ENCODE measurements at places on chromosomes 6 and 20.

DNA sequence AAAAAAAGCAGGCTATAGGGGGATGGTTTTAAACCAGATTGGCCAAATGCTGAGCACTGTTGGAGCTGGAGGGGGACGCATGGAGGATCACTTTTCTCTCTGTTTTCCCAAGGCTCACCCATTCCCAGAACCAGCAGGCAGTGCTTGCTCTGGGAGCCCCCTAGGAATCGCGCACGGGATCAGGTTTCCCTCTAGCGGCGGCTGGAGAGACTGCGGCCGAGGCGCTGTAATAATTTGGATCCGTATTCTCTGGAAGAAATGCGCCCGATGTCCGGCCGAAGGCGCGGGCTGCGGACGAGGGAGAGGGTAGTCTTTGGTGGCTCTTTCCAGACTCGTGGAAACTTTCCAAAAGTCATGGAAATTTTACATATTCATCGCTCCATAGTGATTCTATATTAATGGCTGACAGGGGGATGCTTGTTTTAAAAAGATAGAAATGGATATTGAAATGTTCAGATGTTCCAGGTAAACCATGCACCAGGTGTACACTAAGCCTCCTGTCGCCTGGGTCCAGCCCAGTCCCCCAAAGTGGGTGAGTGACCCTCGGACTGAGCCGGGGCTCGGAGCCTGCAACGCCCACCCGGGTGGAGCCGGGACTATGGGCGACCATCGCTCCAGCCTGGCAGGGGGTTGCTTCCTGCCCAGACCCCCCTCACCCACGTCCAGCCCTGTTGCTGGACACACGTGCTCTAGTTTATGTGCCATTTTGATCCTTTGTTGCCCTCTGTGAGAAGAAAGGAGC lies 78.7 kb upstream of the PHACTR3 start:
- peak; percentile 32 for DNase-seq

DNA sequence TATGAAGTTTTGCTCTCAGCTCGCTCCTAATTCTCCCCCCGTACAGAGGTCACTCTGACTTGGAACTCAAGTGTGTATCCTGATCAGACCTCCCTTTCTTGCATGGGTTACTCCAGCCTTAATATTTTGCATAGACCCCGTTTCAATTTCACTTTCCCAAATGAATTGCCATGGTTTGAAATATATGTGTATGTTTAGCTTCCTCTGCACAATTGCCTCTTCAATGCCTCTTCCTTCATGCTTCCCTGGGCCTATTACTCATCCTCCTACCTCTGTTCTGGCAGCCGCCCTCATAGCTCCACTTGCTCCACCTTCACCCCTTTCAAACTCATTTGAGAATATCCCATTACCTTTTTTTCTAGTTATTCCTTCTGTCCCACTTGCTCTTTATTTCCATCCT lies 90.0 kb upstream of the SAMD5 start:
- no peak for DNase-seq

- DNase-seq, result no peak
Observed at GRCh38 chr6:2387445-2387844, 142.0 kb upstream of the GMDS start.

DNA sequence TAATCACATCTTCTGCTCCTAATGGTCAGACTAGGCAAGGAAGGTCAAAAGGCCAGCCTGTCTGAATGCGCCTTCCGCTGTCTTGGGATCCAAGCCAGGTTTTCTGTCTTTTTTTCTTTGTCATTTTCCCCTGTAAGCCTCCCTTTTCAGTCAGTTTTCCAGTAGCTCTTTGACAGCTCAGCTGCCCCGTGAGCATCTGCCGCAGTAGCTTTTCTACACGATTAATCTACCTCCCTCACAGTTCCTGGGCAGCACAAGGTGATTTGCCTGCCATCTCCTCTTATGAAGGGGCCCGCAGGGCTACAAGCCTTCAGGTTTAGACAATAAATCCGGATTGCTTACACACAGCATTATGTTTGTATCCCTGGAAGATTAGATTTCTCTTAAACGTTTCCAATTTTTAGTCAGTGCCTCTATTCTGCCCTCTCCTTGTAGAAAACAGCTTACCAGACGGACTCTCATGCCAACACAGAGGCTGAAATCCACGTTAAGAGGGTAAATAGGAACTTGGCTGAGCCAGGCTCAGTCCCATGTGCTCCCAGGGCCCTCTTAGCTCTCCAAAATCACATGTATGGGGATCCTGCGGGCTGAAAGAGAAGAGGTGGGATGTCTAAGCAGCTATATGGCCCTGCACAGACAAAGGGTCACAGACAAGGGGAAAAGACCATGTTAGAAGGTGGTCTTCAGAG lies 77.2 kb downstream of the LY86 start:
- no peak for DNase-seq

- DNase-seq, result no peak
Observed at GRCh38 chr6:112432853-112433252, 85.7 kb downstream of the RFPL4B start.

DNA sequence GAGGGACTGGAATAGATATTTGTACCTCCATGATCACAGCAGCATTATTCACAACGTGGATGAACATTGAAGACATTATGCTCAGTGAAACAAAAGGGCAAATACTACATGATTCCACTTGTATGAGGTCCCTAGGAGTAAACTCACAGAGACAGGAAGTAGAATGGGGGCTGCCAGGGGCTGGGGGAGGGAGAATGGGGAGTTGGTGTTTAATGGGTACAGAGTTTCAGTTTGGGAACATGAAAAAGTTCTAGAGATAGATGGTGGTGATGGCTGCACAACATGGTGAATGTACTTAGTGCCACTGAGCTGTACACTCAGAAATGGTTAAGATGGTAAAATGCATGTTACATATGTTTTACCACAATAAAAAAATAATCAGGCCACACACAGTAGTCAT lies 164.3 kb upstream of the RREB1 start:
- no peak for DNase-seq

DNA sequence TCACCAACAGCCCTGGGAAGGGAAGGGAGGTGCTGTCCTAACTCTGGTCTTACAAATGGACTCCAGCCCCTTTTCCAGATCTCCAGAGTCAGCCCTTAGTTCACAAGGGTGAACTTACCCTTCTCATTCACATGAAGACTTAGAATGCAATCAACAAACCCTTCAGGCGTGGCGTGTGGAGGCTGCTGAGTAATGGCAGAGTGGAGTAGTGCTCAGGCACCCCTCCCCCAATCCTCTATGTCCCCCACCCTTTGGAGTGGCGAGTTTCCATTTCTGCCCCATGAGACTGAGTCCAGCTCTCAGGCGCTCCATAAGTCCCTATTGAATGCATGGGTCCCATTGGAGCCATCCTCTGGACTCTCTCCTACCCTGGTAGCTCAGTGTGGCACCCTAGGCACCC lies 3.3 kb downstream of the SNAI1 start:
- DNase-seq, result no peak

GRCh38 chr6:103885446-103885845 lies 974.3 kb downstream of the HACE1 start:
- no peak for DNase-seq

GRCh38 chr6:27693766-27694546 lies 218.2 kb downstream of the OR2B2 start:
- DNase-seq, result peak; percentile 42

- no peak for DNase-seq
Observed at GRCh38 chr6:113776998-113777397, 80.1 kb upstream of the MARCKS start.

GRCh38 chr6:101845172-101845571 lies 451.7 kb downstream of the GRIK2 start:
- no peak for DNase-seq

DNA sequence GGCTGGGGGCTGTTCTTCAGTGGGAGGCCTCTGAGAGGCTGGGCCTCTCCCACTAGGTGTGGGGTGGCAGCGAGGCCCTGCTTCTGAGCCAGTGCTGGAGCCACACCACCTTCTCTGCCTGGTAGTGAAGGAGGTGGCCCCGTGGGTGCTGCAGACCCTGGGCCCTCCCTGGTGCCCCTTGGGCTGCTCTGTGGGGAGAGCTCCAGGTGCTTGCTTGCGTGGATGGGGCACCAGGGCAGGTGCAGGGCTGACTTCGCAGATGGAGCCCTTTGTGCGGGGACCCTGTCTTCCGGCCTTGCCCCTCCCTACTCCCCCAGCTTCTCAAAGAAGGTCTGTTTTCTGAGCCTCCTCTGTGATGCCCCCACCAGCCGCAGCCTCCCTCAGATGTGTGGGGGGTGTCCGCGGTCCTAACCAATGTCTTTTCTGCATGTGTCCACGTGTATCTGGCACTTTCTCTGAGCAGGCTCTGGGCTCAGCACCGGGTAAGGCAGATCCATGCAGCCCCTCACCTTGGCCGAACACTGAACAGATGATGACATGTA lies 17.2 kb upstream of the MYT1 start:
- no peak for DNase-seq

DNA sequence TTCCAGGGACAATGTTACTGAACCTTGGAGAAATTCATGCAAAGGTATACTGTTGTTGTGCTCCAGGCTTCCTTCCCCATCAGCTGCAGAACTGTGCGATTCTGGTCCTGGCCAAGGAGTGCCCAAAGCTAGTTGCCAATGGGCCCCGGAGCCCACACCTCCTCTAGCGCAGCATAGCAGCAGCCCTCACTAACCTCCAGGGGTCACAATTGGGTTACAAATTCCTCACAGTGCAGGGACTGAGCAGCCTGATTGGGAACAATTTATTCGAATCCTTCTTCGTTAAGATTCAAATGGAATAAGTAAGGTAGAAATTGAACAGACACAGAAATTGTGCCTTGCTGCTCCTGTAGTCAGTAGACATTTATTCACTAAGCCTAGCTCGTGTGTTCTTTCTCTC lies 284.9 kb downstream of the PRKN start:
- no peak for DNase-seq

DNA sequence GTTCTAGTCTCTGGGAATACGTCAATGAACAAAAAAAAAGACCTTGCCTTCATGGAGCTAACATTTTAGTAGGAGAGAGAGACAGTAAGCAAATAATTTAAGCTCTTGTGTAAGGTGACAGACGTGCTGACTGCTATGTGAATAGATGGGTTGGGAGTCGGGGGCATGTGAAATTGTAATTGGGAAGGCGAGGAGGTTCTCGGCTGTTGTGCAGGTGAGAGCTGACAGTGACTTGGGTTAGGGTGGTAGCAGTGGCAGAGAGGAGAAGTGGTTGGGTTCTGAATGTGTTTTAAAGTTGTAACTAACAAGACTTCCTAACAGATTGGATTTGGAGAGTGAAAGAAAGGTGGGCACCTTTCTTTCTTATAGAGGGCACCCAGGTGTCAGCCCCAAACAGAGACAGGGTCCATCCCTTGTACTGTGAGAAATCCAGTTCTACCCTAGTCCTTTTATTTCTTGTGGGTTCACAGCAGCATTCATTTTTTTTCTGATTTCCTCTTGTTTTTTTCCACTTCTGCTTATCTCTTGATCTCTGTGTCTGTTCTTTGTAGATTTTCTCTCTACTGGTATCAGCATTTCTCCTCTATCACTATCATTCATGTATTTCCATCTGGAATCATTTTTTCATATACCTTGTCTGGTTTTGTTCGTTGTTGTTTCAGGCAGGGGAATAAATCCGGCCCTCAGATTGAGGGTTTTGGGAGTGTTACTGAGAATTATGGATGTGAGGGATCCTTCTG lies 15.4 kb upstream of the MYLK2 start:
- no peak for DNase-seq

GRCh38 chr6:14635934-14636591 lies 518.5 kb downstream of the CD83 start:
- DNase-seq, result peak; percentile 65

GRCh38 chr20:19692100-19692499 lies 66.0 kb upstream of the RIN2 start:
- no peak for DNase-seq

DNA sequence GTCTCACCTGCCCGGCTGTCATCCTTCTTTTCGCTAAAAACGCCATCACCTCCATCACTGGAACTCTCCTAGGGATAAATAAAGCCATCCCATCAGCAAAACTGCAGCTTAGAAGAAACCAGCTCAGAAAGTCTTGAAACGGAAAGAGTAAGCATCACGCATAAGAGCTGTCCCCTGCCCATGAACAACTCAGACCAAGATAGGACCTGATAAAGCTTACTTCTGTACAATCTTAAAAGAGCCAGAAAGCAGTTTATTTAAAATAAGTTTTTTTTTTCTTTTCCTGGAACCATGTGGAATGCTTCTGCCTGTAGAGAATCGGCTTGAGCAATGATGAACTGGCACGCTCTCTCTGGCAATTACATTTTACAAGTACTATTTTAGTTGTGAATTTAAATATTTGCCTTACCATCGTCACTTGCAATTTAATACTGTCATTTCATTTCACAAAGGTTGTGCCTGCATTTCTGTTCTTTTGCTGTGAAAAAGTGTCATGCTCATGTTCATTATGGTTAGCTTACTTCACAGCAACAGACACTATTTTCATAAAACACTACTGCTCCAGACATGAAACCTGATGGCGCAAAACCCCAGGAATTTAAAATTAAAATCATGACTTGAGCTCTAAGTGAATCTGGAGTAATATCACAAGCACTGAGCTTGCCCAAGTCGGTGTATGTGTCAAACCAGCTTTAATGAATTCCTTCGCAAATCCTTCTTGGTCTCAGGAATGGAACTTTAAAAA lies 59.6 kb upstream of the EMILIN3 start:
- no peak for DNase-seq

- DNase-seq, result no peak
Observed at GRCh38 chr20:47672166-47672565, 113.1 kb downstream of the SULF2 start.

GRCh38 chr20:45500022-45500421 lies 15.4 kb downstream of the SPINT3 start:
- no peak for DNase-seq

GRCh38 chr6:56524891-56525703 lies 117.6 kb downstream of the DST start:
- DNase-seq, result no peak

DNA sequence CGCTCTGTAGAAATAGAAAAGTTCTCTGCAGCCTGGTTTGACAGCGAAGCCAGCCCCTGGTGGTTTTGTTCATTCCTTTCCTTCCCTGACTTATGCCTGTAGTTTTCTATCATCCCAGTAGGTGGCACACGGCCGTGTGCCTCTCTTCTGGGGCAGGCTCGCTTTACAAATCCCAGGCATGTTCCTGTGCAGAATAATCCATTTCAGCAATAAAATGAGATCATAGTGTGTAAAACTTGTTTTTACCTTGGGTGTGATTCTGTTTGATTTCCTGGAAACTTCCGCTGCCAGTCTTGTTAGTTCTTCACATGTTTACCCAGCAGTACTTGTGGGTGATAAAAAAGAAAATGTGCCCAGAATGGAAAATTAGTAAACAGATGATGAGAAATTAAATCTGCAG lies 7.4 kb upstream of the INSM1 start:
- DNase-seq, result peak; percentile 38

GRCh38 chr6:84042603-84043002 lies 9.0 kb downstream of the MRAP2 start:
- DNase-seq, result no peak

Measured in activated CD4-positive, alpha-beta T cell treated with anti-CD3 and anti-CD28 coated beads, Interleukin-2, amount 10 ng/mL, durations not matched to agents 7 days and 5 days (primary cell).